ENCODE measurements at places on chromosomes 4 and X.

DNA sequence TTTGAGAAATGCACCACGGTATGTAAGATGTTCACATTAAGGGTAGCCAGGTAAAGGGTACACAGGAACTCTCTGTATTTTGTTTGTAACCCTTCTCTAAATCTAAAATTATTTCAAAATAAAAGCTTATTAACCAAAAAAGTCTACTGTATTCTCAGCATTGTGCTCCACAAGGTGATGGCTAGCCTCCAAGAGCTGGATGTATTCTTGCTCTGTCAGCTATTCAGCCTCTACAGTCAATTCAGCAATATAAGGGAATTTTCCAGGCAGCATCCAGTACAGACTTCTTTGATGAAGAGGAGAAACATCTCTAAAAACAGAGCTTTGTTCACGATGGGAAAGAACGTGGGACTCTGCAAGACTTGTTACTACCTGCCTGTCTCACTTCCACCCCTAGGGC lies 63.5 kb upstream of the MAOA start:
- no peak for DNase-seq

GRCh38 chrX:10367406-10367805 lies 210.6 kb downstream of the CLCN4 start:
- no peak for DNase-seq

DNA sequence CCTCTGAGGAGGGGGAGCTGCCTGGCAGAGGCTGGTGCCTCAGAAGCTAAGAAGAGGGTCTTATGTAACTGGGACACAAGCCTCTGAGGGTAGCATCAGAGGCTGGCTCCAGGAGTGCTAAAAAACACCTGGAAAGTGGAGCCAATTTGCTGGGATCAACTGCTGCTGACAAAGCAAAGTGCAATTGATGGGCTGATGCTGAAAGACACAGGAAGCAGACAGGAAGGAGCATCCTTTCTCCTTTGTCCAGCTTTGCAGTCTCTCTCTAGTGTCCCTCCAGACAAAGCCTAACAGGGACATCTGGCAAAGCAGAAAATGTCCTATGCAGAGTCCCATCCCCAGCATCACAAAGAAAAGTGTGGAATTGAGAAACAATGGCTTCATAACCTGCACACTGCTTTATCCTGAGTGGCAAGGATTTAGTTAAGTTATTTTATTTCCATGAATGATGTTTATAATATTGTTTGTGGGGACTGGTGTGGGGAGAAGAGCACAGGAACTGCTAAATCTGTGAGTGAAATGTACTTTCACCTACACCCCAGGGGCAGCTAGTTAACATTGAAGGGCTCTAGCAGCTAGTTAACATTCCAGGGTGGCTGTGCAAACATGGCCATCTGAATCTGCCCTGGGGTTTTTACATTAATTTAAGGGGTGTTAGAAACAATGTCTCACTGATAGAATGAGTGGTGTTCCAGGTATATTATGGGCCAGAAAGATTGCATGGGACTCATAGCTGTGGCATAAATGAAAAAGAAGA lies 25.6 kb upstream of the MBTPS2 start:
- DNase-seq: no peak

- DNase-seq: no peak
These were observed 754 bp downstream of the NYX start for GRCh38 chrX:41447897-41448296.

DNA sequence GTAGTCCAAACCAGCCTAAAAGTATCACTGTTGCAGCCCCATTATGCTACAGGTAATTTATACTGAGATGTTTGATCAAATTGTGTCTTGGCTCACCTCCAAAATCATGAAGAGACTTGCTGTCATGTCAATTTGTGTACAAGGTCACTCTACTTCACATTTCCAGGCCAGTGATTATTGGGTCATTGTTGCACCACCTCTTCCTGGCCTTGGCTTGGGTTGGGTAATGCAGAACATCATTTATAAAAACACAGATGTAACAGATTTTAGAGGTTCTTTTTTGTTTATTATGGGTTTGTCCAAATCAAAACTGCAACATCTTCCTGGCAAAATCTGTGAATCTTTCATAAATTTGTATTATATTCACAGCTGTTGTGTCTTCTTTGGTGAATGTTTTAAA lies 459.5 kb downstream of the ANKRD50 start:
- no peak for DNase-seq

DNA sequence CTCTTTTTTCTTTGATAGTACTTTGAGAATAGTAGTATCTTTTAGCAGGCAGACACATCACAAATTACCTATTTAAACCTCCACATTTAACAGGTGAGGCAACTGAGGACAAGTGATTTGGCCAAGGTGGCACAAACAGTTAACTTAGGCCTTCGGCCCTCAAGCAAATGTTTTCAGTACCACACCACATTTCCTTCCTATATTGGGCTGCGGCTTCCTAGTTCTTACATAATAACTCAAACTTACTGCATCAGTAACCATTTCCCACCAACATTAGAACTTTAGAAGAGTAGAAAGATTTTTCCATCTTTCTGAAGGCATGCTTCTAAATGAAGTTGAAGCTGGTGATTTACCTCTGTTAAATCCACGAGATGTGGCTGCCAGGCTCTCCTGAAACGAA lies 63.2 kb upstream of the SLC4A4 start:
- DNase-seq: no peak

Data from tibial nerve (tissue), 4 donors.